ENCODE measurements at places on chromosomes 11 and 22.
A peak's percentile ranks its signal among the peaks of the same experiment; 100 is the strongest.

- DNase-seq: no peak
These were observed 815 bp downstream of the TNNT3 start for GRCh38 chr11:1920128-1920908.

- DNase-seq: no peak
These were observed 42.7 kb upstream of the MN1 start for GRCh38 chr22:27844256-27844655.

- DNase-seq: no peak
These were observed 56.2 kb downstream of the CTSC start for GRCh38 chr11:88281317-88281712.

- DNase-seq: peak; percentile 80
These were observed 1.7 kb downstream of the QSER1 start for GRCh38 chr11:32894149-32894827.

GRCh38 chr11:17063171-17064002, 14.1 kb downstream of the RPS13 start:
- peak; percentile 64 for DNase-seq

GRCh38 chr11:125443767-125444311, 52.2 kb downstream of the FEZ1 start:
- no peak for DNase-seq

GRCh38 chr11:45145083-45145378, 1.4 kb upstream of the PRDM11 start:
- no peak for DNase-seq

DNA sequence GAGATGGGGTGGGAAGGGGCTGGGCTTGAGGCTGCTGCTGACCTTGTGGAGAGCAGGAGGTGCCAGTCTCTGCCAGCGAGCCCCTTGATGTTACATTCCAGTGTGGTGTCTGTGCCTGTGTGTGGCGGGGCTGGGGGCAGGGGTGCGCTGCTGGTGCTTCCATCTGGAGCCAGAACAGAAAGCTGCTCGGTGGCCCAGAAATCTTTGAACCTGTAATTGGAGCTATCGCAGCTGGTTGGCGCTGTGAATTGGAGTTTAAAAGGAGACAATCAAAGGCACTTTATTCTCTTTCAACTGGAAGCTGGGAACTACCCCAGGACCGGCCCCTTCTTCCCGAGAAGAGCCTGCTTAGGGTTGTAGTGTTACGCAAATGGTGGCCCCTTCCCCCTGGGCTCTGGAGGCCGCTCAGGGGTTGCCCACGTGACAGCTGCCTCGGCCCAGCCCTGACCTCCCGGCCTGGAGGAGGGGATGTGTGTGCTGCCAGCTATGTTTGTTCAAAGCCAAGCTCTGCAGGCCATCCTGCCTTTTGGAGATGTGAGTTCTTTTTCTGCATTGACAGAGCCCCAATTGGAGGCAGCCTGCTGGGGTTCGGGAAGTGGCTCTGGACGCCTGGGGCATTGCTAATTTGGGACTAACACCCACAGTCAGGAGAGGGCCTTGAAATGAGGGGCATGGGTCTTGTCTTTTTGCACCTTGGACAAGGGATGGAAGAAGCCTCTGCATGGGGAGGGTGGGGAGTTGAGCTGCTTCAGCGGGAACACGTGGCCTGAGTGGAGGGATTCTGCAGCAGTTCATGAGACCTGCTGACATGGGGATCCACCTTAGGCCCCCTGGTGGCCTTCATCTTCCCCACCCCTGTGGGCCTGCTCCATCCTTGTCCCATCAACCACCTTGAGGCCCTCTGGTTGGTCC, 14.0 kb upstream of the ARSA start:
- DNase-seq: no peak

DNA sequence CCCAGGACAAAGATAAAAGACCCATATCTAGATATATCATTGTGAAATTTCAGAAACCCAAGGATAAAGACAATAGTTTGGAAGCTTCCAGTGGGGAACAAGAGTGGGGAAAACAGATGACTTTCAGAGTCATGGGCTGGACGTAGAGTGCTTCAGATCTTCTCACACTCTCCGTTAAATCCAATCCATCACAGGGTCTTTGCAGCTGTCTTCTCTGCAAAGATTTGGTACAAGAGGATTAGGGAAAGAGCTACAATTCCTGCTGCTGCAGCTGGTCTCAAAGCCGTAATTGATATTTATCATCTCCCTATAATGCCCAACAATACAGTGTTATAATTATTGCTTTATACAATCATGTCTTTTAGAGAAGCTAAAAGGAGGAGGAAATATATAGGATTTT, 63.4 kb upstream of the CLPB start:
- no peak for DNase-seq

- no peak for DNase-seq
These were observed 76.2 kb upstream of the VPREB1 start for GRCh38 chr22:22168190-22168940.

- DNase-seq: no peak
These were observed 129.3 kb downstream of the GRIA4 start for GRCh38 chr11:105738986-105739795.

- DNase-seq: no peak
These were observed 32.7 kb downstream of the FLI1 start for GRCh38 chr11:128726458-128727139.

GRCh38 chr11:85869781-85870180, 14.6 kb downstream of the CCDC83 start:
- DNase-seq: no peak

- no peak for DNase-seq
These were observed 102.7 kb downstream of the LARGE1 start for GRCh38 chr22:33817512-33818127.

DNA sequence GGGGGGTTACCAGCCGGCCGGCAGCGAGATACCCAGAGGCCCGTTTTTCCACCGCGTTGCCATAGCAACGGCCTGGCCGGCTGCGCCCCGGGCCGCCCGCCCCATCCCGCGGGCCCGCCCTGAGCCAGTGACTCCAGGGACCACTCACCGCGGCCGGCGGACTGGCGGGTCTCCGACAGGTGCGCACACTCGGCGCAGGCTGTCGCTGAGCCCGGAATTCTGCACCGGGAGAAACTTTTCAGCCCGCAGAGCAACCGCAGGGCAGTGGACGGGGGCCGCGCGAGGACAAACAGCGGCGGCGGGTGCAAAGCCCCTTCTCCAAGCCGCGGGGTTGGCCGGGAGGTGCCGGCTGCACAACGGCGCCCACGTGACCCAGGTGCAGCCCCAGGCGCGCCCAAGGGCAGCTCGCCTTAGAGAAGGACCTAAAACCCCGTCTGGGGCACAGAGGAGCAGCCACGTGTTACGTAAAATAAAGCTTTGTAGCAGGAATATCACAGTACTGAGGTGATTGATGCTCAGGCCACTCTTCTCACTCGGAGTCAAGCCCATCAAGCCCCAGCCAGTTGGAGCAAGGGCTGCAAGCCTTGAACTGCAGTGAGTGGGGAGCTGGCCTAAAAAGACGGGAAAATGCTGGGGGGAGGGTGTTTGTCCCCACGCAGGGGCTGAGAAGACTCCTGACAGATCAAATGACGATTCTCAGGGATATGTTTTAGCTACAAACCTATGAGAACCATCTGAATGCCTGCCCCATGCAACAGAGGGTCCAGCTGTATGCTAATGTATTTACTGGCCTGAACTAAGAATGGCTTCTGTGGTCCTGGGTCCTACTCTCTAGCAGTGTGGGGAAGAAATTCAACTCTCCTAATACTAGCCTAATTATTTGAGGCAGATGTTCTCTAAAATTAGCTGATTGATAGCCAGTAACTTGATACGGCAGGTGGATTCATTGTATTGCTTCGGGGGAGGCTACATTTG, at the start of gene STK33:
Gene STK33 (minus strand): TSS at position 294 of the 975 bp plus-strand sequence. CDS start 119,323 bp downstream, outside the sequence.
- peak; percentile 37 for DNase-seq

GRCh38 chr11:42901084-42901483, 410.7 kb upstream of the API5 start:
- no peak for DNase-seq

- DNase-seq: no peak
These were observed 95.9 kb downstream of the ARHGAP8 start for GRCh38 chr22:44848296-44848741.

GRCh38 chr22:20974336-20974955, 7.4 kb downstream of the AIFM3 start:
- DNase-seq: no peak

DNA sequence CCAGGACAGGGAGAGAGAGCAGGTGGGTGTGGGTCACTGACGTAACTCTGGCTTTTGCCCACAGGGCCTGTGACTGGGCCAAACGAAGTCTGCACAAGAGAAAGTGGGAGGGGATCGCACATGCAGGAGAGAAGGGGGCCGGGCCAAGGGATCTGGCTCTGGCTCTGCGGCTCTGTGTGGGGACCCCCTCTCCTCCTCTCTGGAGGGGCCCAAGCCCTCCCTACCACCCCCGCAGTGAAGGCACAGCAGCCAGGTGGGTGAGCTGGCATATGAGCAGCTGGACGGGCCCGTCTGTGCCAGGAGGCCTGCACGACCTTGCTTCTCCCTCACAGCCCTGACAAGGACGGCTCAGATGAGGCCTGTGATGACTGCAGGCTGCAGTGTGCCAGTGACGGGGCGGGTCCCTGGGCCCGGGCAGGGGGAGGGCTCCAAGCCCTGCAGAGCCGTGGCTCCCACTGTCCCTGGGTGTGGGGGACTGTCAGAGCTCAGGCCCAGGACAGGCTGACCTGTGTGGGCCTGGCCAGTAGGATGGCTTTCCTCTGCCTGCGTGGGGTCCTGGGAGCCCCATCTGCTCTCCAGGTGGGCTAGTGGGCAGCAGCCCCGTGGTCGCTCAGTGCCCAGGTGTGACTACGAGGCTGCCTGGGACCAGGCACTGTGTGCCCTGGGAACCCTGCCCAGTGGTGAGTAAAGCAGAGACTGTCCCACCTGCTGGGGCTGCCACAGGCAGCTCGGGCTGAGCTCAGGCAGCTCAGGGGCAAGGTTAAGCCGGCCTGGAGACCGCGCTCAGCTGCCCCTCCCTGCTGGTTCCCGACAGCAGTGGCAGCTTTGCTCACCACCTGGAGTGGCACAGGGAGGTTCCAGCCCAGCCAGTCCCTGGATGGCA, 22.2 kb downstream of the MRGPRG start:
- DNase-seq: no peak

DNA sequence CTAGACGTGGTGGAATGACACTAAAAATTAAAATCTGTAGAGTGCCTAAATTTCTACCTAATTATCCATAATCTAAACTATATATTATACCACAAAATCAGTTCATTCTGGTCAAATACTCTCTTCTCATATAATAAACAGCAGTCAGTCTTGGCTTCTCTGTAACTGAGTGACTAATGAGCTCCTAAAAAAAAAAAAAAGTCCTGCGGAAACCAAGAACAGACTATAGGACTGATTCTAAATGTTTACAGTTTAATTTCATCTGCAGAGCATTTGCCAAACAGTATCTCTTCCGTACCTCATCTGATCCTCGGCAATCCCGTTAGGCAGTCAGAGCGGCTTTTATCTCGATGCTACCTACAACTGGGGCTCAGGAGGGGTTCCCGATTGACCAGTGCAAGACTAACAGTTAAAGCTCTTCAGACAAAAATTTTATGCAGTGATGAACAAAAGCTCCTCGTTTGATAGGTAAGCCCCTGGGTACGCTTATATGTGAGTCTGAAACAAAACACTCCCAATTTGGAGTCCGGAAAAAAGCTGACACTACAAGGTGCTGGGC, 686 bp downstream of the KIF18A start:
- peak; percentile 3 for DNase-seq

Measured in RWPE1 (cell line).